ENCODE measurements at places on chromosomes 2 and 18. TPM values are rescaled to one million over a fixed set of nuclear protein-coding genes. Genes with fewer than 3 reads are reported as not detected.

Gene LIMS4
- 24.6 TPM for total RNA-seq

DNA sequence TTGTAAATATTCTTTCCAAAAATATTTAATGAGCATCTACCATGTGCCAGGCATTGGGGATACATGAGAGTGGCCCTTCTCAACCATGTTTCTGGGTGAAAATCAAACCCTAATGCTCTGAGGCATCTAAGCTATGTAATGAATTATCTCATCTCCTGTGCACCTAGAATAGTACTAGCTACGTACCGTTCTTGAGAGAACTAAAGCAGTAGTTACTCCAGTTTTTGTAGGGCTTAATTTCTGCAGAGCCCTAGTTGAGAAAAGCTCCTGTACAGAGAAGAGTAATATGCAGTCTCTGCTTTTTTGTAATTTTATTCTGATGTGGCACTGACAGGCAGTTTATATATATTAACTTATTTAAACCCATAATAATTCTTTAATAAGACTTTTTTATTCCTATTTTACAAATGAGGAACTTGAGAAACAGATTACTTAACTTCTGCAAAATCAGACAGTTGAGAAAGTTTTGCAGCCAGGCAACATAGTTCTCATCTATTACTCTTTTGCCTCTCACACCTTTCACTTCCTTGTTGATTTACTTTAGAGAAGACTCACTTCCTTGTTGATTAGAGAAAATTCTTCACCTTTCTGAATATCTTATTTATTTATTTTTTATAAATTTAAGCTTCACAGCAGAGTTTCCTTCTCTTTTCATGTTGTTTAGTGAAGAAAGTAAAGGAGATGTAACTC is 3.1 kb downstream of the SPOPL start:
- DNase-seq: no peak

DNA sequence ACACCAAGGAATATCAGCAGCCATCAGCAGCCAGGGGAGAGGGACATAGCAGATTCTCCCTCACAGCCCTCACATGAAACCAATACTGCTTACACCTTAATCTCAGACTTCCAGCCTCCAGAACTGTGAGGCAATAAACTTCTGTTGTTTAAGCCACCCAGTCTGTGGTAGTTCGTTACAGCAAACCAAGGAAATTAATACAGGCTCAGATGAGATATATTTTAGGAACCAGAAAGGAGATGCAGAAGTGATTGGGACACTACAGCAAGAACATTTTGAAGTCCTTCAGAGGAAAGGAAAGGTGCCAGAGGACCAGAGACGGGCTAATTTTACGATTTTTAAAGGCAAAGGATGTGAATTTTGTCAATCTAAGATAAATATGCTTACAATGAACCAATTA is 60.6 kb downstream of the IKZF2 start:
- no peak for DNase-seq

DNA sequence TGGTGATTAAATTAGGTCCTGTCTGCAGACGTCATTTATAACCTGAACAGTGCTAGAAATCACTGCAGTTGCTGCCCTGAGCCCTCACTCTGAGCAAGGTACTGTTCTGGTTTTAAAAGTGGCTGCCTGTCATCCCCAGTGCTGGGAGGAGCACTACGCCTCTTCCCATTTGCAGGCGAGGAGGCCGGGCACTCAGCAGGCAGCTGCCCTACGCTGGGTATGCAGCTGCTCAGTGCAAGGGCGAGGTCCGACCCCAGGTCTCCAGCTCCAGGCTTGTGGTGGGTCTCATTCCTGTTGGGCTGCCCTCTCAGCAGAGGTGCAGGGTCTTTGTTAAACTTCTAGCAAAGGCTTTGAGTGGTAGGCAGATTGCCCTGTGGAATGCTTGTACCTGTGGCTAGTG is 15.7 kb downstream of the CNDP2 start:
- no peak for DNase-seq

DNA sequence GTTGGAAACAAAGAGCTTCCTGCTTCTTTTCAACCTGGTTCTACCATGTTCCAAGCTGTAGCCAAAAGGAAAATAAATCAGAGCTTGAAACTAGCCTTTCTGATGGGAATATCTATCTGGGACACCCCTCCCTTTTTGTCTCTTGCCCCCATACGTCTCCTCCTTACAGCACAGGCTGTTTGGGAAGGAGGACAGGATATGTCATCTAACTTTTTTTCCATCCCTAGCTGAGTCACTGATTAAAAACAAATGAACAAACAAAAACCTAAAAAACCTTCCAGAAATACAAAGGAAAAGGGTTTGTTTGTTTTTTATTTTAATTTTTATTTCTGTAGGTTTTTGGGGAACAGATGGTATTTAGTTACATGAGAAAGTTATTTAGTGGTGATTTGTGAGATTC is 151.6 kb downstream of the FAM210A start:
- DNase-seq: no peak

DNA sequence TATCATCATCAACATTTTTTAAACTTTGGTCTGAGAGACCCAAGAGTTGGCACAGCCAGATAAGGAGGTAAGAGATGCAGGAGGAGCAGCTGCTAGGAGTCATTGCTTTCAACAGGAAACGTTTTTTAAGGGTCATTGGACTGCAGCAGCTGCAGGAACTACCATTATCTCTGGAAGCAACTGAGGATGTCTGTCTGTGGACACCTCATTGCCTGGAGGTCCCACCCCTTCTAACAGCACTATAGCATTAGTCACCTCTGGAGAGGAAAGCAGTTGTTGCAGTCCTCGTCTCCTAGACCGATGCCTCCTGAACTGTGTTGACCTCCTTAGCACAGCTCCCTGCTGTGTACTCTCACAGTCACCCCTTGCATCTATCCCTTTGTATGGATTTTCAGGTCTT is 21.5 kb upstream of the FSHR start:
- no peak for DNase-seq

DNA sequence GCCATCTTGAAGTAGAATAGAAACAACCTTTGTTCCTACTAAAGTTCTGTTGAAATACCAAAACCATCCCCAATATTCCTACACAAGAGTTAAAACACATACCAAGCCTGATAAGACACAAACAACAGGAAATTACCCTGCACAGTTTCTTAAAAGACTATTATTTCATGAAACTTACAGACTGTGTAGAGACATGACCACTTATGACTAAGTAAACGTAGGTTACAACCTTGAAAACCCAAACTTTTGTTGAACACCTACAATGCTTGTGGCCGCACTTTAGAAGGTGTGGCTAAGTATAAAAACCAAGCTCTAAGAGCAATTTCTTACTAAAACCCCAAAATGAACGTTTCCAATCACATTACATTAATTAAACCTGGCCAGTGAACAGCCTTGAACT is 2.0 kb downstream of the SMAD2 start:
- DNase-seq: no peak

- no peak for DNase-seq
Observed at GRCh38 chr2:99086385-99086784, 55.1 kb upstream of the C2orf15 start.

- no peak for DNase-seq
Observed at GRCh38 chr2:205475416-205475768, 206.9 kb upstream of the NRP2 start.

GRCh38 chr2:99140056-99140859 is 1.2 kb upstream of the C2orf15 start:
- no peak for DNase-seq

- DNase-seq: no peak
Observed at GRCh38 chr2:117523267-117523666, 291.2 kb upstream of the DDX18 start.

- DNase-seq: no peak
Observed at GRCh38 chr18:12855916-12856315, 28.1 kb downstream of the PTPN2 start.

DNA sequence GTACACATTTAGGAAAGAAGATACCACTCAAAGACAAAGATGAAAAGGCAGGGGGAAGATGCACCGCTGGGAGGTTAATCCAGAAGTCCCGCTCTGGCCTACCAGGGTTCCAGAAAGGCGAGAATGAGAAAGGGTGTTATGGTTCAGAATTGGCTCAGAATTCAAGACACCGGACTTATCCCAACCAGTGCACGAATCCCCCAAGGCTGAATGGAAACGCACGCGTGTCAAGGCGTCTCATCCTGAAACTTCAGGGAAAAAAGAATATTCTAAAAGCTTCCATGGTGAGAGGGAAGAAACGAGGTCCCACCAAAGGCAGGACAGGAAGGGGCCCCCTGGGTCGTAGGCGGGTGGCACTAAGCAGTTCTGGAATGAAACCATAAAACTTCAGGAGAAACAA is 71.9 kb downstream of the SLC66A2 start:
- DNase-seq: no peak

DNA sequence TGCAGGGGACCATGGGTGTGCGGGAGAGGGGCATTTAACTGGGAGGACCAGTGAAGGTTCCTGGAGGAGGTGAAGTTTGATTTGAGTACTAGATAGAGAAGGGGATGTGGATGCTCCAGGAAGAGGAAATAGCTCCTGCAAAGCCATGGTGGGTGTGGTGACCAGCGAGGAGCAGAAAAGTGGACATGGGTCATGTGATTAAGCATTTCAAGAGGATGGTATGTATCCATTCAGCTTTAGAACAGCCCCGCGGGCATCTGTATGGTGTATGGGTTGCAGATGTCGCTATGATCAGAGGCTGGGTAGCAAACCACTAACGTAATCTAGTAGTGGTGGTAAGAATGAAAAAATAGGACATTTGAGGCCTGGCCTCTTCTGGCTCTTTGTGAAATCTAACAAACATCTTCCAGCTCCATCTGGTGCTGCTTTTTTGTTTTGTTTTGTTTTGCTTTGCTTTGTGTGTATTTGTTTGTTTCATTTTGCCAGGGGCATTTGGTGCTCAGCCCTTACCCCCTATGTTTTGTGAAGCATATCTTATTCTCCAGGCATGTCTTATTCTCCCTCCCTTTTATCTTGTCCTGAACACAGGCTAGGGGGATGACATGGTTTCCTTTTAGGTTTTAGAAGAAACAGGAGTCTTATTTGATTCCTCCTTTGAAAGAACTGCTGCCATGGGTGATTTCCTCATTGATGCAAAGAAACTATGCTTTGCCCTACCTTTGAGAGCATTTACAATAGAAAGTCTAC is 226.1 kb downstream of the LRRTM1 start:
- DNase-seq: no peak

Gene TMEFF2
- total RNA-seq: 0.21 TPM

Gene HRH4
- not detected for total RNA-seq

DNA sequence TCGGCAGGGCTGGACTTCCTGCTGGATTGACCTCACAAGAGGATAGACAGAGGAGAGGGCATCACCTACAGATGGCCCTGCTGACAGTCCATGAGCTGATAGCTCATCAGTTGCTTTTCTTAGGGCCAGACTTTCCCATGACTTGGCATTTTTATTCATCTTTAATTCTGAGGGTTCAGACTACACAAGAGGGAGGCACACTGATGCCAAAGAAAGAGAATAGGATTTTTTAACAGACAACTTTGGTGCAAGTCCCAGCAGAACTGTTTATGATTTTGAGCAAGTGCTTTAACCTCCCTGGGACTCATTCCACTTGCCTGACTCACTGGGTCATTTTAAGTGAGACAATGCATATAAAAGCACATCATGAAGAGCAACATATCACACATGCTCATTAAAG is 299.2 kb downstream of the INSIG2 start:
- no peak for DNase-seq

DNA sequence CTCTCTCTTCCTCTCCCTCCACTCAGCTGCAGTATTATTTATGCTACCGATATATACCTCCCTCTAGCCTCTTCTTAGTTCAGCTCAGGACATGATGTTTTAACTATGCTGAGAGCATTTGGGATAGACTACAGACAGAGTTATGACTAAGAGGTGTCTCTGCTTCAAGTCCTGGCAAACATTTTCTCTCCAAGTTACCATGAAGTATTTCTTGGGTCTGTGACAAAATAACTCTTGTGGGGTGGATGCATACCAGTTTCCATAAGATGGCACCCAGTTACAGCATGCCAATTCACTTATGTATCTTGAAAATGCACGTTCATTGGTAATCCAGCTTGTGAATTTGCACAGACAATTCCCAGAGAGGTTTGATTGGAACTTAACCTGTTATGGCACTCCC is 737.6 kb downstream of the SLC4A3 start:
- no peak for DNase-seq

DNA sequence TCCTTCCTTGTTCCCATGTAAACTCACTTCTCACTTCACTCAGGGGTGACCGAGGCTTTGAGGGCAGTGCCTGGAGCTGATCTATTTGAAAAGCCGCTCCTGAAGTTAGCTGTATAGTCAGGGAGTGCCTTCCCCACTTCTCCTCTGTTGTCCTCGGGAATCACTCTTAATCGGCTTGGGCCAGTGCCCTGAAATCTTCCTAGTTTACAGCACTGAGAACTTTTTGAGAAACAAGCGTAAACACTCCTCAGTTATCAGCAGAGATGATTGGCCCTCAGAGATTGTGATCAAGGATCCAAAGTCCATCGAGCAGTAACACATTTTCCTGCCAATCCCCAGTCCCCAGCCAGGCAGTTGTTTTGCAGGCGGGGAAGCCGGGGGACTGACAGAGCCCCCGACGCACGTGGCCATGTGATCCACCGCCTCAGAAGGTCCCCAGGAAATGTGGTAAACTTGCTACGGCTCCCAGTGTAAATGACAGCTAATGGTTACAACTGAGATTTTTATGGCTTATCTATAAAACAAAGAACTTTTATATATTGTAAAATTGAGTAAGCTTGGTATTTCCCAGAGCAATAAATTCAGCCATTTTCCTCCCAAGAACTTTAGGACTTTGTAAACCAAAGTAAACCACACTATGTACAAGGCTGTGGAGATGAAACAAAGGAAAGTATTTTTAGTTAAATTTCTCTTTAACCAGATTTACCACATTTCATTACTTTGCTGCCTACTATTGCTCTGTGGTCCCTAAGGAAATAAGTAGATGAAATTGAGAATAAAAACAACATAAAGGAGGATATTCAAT is 53.5 kb downstream of the C18orf63 start:
- no peak for DNase-seq

Gene GALNT1
- total RNA-seq: 32.0 TPM

- DNase-seq: no peak
Observed at GRCh38 chr2:12484536-12485115, 232.1 kb upstream of the TRIB2 start.

GRCh38 chr2:103327386-103327785 is 565.6 kb downstream of the TMEM182 start:
- DNase-seq: no peak

DNA sequence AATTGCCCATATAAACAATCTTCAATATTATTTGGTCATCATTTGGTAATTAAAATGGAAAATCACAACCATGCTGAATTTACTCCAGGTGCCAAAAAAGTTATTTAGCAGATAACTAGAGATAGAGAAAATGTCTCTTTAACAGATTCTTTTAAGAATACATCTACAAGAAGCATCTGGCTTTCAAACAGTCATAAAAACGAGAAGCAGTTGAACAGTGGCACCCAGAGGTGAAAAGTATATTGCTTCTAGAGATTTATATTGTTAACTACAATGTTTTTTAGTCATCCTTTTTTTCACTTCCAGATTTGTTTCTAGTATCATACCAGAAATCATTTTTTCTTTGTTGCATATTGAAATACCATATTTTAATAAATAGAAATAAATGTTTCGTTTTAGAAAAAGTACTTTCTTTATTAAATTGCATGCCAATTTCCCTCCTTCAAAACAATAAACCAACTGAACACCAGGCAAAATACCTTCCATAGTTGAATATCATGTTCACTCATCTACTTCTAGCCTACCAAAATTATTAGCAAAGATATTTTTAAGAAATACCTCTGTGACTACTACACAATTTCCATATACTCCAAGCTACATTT is 65.4 kb upstream of the HNRNPA3 start:
- no peak for DNase-seq

GRCh38 chr2:203853271-203853670 is 14.3 kb upstream of the CTLA4 start:
- no peak for DNase-seq
